NCI-H1105 treated with DMSO at 0.1 percent for 48 hours (cell line): ENCODE measurements at places on chromosomes 3 and 15.

GRCh38 chr15:72033711-72034110 is 84.2 kb downstream of the MYO9A start:
- no peak for DNase-seq

- DNase-seq, result no peak
Observed at GRCh38 chr15:43184407-43185124, 637 bp upstream of the CCNDBP1 start.

- DNase-seq, result no peak
Observed at GRCh38 chr3:12966847-12967605, 106.2 kb downstream of the IQSEC1 start.

DNA sequence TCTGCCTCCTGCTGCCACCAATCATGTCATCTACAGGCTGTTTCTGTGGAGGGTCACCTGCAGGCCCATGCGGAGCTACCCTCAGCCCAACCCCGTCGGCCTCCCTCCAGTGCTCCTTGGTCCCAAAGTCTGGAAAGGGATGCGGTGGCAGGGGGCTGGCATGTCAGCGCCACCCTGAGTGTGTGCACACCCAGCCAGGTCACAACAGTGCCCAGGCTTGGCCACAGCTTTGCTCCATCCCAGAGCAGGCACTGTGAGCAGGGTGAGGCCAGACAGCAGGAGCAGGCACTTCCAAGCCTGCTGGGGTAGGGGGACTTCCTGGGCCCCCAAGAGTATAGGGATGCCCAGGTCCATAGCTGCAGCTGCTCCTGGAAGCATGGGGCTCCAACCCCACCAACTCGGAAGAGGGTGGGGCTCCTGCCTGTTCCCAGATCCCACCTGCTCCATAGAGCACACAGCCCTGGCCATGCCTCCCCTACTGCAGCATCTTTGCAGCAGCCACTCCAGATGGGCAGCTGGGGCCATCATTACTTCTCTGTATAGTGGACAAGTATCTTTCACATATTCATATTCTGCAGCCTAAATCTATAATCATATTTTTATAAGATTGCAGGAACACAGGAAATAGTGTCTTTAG is 109.3 kb downstream of the CBLB start:
- no peak for DNase-seq

DNA sequence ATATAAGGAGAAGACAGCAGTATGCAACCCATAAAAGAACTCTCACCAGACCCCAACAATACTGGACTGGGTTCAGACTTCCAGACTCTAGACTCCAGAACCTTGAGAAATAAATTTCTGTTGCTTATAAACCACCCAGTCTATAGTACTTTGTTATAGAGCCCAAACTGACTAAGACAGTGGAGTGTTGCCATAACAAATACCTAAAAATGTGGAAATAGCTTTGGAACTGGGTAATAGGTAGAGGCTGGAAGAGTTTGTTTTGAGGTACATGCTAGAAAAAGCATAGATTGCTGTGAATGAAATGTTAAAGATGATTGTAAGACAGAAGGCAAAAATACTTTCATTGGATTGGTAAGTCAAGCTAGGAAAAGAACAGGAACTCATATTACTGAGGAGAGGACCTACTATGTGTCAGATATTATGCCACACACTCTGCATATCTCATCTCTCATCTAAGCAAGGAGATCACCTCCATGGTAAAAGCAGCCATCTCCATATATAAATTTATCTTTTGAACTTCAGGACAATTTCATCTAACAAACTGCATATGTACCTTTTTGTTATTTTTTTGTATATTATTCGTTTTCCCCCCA is 67.4 kb upstream of the FNDC3B start:
- DNase-seq, result no peak

- DNase-seq, result peak; percentile 15
Observed at GRCh38 chr3:170977949-170978745, 48.4 kb downstream of the SLC2A2 start.

DNA sequence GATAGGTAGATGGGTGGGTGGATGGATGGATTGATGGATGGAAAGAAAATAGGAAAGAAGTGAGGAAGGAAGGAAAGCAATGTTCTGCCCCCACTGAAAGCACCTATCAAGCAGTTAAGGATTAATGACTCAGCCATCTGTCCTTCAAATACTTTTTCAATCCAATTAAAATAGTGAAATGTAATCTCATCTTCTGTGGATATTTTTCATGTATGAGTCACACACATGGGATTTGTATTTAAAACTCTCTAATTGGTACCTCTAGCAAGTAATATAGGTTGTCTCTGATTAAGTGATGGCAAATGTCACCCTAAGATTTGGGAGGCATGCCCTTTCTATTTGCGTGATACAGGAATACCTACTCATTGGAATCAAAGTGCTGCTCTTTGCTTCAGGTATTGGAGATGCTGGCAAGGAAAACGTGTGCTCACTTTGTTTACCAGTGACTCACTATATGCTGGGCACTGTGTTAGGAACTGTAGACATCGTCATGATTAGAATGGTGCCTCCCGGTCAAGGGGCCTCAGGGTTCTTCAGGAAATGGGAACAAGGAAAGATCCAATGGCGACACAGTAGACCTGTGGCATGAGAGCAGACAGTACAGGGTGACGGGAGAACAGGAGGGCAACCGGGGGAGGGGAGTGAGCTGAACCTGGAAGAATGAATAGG is 230.1 kb downstream of the CLSTN2 start:
- no peak for DNase-seq

DNA sequence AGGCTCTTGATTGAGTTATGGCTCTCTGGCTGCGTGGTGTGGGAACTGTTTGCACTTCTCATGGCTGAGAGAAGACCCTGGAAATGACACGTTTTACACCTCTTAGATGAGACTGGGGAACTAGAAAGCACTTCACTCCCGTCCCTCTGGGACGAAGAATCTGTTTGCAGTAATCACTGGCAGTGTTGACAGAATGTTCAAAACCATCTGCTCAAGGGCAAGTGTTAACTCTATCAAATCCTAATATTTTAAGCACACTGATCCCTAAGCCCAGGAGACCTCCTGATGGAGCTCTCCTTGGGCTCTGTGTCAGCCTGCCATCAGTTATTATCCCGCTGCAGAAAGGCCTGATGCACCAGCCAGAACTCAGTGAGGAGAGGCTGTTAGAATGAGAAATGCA is 323.8 kb upstream of the DNAJC19 start:
- peak; percentile 60 for DNase-seq

- DNase-seq, result no peak
Observed at GRCh38 chr15:49637857-49638256, 17.0 kb downstream of the DTWD1 start.
